ENCODE measurements at places on chromosomes 7 and 10. TPM values are rescaled to one million over a fixed set of nuclear protein-coding genes. Genes with fewer than 3 reads are reported as not detected.

GRCh38 chr7:77734659-77735421 lies 38.6 kb downstream of the RSBN1L start:
- peak; percentile 30 for DNase-seq

- no peak for DNase-seq
Measured at GRCh38 chr7:120615703-120616102, 242.2 kb downstream of the TSPAN12 start.

GRCh38 chr7:158705234-158705850 lies 738 bp upstream of the NCAPG2 start:
- no peak for DNase-seq

CUBN gene
- total RNA-seq = 2.2 TPM

GPAM gene
- 1.2 TPM for total RNA-seq

ST8SIA6 gene
- total RNA-seq = not detected
